COR-L47 (cell line): ENCODE measurements at places on chromosomes 12 and 14.

DNA sequence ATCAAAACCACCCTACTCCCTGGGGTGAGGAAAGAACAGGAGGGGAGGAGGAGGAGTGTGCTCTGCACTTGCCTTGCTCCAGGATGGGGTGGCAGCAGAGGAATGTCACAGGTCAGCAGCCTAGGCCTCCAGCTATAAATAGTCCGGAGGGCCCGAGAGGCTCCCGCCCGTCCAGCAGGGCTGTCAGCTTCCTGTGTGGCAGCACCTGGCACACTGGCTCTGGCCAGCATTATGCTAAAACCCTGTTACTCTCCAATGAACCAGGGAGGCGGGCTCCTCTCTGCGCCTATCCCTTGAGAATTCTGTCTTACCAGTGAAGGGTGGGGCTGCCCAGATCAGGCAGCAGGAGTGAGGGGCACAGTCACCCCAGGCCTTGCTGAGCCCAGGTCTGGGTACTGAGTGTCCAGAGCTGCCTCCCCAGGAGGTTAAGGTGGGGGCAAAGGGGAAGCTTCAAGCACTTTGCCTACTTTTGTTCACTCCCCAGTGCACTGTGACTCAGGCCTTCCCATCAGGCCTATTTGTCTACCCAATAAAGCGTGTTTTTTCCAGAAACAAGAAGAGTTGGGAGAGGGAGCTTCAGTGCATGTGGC is 1.2 kb upstream of the COX14 start:
- DNase-seq: no peak

- DNase-seq: no peak
Measured at GRCh38 chr12:132139912-132140311, 4.2 kb downstream of the DDX51 start.

GRCh38 chr14:68977718-68978171 is 1.4 kb downstream of the ACTN1 start:
- DNase-seq: no peak

DNA sequence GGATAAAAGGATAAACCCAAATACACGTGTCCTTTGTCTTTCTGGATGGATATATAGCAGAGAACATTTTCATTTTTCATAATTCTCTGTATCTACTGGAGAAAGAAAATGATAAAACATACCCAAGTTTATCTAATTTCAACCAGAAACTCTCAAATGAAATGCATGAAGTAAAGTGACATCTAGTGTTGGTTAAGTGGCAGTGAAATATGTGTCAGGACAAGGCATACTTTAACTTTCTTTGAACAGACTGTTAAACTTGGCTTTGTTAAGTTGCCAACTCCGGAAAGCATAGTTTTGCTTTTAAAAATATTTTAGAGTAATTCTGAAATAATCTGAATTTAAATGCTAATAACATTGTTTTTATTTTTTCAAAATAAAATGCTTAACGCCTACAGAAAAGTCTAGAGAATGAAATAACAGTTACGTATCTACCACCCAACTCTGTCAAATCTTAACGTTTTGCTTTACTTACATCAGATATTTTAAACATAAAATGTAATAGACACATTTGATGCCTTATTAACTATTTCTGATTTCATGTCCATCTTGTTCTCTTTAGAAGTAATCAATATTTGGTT is 25.2 kb upstream of the NTN4 start:
- DNase-seq: peak; percentile 16

GRCh38 chr12:108307006-108307405 is 32.1 kb downstream of the CMKLR1 start:
- no peak for DNase-seq

- no peak for DNase-seq
Measured at GRCh38 chr12:129776977-129777667, 126.7 kb downstream of the TMEM132D start.

- DNase-seq: no peak
Measured at GRCh38 chr12:126157575-126157966, 1092.3 kb downstream of the AACS start.

DNA sequence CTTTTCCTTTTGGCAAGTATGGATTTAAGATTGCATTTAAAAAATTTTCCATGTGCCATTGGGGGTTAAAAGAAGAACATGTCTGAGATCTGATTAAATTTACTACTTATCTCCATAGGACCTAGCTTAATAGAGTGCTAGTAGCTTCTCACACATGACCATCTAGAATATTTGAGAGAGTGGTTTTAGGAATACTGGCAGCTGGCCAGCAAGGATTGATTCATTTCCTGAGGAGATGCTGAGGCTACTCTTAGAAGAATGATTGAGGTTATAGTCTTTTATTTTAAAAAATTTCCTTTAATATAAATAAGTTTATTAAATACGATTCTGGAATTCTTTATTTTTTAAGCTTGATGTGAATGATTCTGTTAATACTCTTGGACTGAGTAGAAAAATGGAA is 56.2 kb downstream of the MIPOL1 start:
- no peak for DNase-seq

DNA sequence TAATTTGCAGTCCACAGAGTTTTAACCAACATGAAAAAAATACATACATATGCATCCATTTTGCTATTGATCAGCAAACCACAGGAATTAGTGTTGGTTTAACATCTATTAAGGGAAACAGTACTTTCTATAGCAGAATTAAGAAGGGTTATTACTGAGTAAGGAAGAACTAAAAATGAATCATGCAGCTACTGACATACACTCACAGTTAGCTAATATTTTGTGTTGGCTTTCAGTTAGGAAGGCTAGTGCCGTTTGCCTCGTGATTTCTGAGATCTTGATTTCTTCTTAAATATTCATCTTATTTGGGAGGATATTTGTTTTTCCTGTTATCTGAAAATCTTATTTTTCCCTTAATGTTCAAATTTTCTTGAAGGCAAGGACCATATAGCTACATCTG is 423.4 kb downstream of the NOVA1 start:
- no peak for DNase-seq

GRCh38 chr12:51334764-51335163 is 10.8 kb upstream of the BIN2 start:
- no peak for DNase-seq

DNA sequence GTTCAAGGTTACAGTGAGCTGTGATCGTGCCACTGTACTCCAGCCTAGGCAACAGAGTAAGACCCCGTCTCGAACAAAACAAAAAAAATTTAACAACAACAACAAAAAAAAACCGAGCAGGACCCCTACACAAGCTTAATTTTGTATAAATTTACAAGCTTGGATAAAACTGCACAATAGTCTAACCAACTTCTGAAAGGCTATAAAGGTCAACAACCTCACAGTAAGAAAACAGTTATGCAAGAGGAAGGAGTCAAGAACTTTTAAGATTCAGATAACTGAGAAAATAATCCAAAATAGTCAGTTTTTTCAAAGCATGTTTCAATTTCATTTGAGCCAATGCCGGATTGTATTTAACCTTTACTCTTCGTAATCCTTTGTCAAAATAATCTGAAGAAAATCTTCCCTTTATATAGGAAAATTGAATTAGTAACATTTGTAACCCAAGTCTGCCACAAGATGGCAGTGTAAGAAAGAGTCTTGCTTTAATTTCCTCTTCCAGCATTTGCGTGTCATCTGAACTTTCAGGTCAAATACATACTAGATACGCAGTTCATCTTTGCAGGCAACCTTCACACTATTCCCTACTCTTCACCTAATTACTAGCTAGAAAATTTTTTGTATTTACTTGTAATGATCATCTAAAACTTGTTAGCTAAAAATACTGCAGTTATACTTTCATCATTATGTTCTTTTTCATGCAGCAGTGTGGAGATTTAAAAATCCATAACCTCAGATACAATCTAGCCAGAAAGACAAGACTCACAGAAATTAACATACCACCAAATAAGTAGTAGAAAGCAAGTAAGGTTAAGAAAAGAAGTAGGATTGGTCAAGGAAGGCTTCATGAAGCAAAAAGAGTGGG is 5.8 kb downstream of the CCNB1IP1 start:
- DNase-seq: peak; percentile 49

DNA sequence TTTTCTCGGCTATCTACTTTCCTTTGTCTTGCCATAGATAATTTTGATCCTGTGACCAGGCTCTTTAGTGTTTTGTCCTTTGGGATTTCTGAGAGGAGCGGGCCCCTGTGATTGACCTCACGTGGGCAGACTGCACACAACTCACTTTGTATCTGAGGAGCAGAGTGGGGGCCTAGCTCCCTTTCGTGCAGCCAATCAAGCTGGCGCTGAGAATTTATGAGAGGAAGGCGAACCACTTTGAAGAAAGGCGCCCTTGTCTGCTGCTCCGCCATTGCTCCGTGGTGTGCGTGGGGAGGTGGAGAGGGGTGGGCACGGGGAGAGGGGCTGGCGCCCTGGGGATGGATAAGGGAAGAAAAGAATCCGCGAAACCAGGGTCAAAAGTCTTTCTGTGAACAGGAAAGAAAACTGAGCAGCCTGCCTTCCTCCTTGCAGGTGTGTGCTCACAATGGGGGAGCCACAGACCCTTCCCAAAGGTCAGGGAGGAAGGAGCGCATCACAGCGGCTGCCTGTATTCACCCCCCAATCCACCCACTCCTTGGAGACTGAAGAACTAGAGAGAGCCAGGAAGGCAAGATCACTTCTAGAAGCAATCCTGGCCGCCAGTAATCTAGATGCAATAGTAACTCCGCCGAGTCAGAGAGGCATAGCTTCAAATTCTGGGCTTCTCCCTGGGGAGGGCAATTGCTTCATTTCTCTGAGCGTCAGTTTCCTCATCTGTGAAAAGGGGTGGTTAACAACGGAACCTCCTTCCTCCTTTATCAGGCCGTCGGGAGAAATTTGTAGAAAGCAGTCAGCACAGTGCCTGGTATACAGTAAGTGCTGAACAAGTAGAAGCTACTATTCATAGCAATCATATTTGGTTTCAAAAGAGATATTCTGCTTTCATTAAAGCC is 24.9 kb upstream of the MED13L start:
- no peak for DNase-seq

- DNase-seq: no peak
Measured at GRCh38 chr12:115140981-115141655, 457.1 kb upstream of the TBX3 start.

GRCh38 chr12:817941-818600 is 65.7 kb downstream of the WNK1 start:
- no peak for DNase-seq

DNA sequence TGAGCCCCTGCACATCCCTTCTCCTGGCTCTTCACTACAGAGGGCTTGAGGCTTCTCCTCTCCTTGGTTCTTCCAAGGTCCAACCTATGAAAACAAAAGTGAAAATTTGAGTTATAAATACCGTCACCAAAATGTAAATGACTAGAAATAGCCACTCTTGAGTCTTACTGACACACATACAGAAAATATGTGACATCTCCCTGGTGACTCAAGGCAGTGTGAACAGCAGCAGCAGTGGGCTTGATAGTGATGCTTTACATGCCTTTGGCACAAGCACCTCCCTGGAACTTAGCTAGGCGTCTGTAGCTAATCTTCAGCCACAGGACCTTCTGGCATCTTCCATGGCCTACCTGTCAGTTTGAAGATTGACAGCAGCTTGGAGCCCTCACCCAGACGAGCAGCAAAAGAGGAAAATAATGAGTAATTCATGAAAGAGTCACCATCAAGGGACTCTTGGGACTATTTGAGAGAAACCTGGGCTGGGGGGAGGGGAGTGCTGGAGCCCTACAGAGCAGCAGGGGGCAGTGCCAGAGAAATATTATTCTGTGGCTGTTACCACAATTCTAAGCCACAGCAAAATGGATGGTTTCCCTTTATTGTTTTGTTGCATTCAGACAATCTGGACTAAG is 158.0 kb downstream of the KCNK10 start:
- no peak for DNase-seq

DNA sequence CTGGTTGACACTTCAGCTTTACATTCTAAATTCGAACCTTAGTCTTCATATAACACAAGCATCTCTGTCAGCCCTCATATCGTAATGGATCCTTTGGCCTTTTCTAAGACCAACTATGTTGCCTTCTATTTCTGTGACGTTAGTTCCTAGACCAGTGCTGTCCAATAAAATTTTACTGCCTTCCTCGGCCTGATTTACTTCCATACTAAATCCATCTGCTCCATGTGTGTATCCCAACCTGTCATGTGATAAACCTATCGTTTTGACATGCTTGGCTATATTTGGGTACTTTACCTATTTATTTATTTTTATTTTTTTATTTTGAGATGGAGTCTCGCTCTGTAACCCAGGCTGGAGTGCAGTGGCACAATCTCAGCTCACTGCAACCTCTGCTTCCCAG is 20.3 kb downstream of the ACAD10 start:
- DNase-seq: no peak

DNA sequence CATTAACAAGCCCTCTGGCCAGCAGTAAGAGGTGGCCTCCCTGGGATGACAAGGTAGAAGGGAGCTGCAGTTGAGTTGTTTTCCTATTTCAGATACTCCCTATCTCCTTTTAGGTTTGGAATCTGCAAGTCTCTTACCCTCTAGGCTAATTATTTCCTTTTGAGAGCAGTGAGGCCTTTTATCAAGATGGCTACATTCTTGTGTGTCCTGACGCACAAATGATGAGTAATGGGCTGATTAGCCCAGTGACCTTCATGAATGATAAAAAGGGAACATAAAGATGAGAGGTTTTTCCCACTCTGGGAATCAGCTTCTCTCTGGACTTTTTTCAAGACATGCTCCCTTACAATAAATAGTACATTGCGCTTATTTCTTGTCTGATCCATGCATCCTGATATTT is 22.9 kb downstream of the DYRK2 start:
- no peak for DNase-seq

DNA sequence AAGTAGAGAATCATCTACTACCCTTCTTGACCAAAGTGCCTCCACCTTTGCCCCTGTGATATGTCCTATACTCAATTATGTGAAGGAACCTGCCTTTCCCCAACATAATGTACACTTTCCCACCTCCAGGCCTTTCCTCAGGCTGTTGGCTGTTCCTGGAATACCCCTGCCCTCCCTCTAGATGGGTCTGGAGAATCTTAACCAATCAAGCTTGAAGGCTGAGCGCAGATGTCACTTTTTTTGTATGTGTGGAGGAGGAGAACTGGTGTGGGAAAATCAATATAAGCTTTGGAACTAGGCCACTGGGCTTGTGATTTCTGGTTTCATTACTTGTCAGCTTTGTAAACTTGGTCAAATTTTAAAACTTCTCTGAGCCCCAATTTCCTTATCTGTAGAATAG is 4.7 kb downstream of the BMAL2 start:
- no peak for DNase-seq
